K562 (cell line): ENCODE measurements at places on chromosomes 5 and 9.

GRCh38 chr5:55438998-55439397, 95.8 kb downstream of the PLPP1 start:
- no peak for DNase-seq

DNA sequence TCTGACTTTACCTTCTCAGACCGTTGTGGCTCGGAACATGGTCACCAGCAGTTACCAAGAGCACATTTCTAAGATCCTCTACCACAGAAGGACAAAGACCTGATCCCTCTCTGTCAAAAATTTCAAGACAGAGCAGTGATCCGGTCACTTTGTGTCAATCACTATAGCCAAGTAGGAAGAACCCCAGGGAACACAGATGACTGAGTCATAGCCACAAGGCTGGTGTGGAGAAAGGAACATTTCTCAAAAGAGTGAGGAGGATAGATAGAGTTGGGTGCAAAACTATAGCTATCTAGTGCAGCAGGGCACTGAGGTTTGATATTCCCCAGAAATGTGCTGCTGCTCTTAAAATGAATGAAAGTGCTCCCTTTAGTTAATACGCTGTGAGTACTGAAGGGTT, 130.7 kb upstream of the SMIM23 start:
- no peak for DNase-seq

DNA sequence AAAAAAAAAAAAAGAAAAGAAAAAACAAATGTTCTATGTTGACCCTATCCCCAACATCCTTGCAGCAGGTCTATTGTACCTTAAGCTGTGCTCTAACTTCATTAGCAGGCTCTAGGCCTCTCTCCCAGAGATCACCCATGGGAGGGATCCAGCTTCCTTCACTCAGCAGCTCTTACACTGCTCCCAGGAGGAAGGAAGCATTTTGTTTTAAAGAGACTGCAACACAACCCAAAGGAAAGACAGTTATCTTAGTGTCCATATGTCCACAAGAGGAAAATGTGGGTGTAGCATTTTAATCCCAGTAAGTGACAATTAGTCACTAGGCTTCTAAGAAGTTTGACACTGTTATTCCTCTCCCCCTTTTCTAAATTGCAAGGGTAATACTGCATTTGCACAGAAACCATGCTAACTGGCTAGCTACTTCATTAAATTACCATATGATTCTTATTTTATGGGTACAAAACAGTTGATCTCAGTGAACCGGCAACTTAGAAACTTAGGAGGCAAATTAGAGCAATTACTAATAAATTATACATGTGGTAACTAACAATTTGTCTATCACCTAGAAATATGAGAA, 58.8 kb downstream of the MARCHF3 start:
- DNase-seq = peak; percentile 84

- no peak for DNase-seq
These were observed 35.5 kb upstream of the ADAMTSL1 start for GRCh38 chr9:18438300-18438925.

DNA sequence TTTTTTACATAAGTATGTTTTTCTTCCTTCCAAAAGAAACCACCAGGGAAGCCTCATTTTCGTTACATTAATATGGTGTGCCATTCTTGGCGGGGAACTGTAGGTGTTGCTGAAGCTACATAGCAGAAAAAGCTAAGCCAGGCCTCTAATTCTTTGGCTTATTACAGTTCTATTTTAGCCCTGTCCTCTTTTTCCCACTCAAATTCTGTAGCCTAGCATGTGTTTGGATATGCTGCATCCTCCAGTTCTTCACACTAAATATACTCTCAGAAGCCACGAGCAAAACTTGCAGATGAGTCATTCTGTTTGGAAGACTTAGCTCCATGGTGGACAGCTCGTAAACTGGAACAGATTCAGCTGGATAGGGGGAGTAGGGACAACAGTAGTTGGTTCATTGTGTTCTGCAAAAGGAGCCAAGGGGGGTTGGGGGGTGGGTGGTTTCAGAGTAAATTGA, 369.4 kb downstream of the TMEM161B start:
- no peak for DNase-seq

GRCh38 chr5:140391312-140391711, 10.3 kb upstream of the ANKHD1 start:
- no peak for DNase-seq

DNA sequence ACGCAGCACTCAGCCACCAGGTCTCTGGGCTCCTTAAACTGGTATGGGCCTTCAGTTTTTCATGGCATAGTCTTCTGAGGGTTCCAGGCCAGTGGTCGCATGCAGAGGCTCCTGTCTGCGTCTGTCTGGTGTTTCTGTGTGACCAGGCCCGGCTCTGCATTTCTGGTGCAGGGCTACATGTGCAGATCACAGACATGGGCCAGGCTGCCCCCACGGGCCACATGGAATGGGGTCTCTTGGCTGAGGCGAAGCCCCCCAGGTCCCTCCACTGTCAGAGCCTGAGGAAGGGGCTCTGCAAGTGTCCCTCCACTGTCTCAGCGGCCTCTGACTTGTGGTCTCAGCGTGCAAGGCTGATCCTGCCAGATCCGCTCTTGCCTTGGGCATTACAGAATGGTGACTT, 15.6 kb upstream of the CARD19 start:
- no peak for DNase-seq

- DNase-seq = no peak
These were observed 144.1 kb downstream of the PLK2 start for GRCh38 chr5:58315794-58316193.

DNA sequence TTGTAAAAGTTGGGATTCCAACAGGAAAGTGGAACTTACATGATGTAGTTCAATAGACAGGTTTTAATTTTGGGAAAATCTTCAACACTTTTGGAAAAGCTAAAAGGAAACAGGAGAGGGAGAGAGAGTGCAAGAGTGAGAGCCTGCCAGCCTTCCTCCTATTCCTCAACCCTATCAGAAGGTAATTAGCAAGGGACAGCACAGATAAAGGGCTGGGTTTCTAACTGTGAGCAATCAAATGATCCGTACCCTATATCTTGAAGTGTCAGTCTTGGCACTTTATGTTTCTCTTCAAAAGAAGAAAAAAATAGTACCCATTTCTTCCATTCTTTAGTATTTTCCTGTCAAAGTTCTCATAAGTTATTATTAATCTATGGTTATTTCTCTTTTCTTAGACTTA, 79.4 kb downstream of the FER start:
- no peak for DNase-seq

DNA sequence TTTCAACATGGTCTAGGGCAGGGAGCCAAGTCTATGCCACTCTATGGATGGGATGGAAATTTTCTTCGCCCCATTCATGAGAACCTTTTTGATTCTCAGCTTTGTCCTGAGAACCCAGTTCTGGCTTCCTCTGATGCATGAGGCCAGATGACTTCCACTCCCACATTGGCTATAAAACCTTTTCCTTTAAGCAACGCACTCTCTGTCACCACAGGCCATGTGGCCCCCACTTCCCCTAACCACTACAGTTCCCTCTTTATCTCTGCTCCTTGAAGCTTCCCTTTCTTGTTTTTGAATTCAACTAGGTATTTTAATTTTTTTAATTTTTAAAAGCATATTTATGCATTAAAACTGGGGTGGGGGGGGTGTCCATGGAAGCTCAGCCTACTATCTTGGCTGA, 401.3 kb downstream of the ENC1 start:
- DNase-seq = no peak

- no peak for DNase-seq
These were observed 38.5 kb downstream of the CERT1 start for GRCh38 chr5:75472973-75473372.

DNA sequence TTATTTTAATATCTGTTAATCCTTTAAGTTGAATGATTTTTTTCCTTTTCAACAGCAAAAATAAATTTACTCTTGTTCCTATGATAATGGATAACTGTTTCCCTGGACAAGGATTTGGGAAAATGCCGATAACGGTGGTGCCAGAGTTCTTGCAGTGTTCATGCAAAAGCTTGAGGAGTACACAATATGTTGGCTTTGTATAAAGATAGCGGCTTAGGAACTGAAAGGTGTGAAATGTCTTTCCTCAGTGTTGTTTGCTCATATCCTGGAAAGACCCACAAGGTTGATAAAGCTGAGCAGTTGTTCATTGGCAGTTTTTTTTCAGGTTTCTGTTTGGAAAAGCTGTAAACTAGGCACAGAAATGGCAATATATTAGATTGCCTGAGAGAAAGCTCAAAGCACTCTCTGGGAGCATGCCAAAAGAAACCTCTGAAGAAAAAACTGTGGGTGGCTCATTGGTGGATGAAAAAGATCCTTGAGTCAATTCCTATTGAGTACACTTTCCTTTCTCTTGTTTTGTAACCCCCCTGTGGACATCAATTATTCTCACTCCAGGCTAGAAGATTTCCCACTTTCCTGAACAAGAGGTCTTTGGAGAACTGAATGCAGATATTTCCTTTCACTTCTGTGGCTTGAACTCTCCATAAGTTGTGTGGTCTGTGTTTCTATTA, 117.2 kb upstream of the RGMB start:
- DNase-seq = no peak

DNA sequence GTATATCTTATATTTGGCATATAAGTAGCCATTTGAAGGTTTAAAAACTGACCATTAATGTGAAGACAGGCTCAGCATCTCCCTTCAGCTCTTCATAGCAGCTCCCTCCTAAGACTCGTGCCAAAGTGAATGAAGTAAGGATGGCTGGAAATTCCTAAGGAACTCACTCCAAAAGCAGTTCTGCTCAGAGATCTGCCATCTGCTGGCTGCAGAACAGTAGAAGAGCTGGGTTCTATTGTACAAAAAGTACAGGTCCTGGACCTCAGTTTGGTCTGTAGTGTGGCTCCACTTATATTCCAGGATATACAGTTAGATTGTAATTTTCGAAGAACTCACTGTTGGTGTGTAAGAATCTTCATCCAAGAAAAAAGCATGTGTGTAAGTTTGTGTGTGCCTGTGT, 104.9 kb upstream of the RUSC2 start:
- no peak for DNase-seq

GRCh38 chr5:41995193-41995592, 70.1 kb downstream of the FBXO4 start:
- no peak for DNase-seq

DNA sequence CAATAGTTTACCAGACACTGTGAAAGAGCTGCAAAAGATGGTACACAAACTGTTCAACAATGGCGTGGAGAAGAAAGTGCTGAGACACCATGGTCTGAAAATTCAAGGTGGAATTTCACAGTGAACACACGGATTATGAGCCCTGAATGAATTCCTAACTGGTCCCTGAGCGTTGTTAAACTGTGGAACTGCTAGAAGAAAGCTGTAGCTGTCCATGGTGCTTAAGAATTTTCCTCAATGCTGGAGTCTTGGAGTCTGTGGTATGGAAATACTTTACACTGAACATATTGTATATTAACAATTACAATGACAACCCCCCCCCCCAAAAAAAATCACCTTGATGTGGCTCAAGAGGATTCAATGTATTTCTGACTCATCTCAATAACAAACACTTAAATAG, 68.5 kb downstream of the SLC24A2 start:
- no peak for DNase-seq

- DNase-seq = no peak
These were observed 80.4 kb downstream of the LHFPL2 start for GRCh38 chr5:78568212-78568611.

GRCh38 chr5:169950333-169950732, 30.0 kb downstream of the INSYN2B start:
- DNase-seq = no peak

DNA sequence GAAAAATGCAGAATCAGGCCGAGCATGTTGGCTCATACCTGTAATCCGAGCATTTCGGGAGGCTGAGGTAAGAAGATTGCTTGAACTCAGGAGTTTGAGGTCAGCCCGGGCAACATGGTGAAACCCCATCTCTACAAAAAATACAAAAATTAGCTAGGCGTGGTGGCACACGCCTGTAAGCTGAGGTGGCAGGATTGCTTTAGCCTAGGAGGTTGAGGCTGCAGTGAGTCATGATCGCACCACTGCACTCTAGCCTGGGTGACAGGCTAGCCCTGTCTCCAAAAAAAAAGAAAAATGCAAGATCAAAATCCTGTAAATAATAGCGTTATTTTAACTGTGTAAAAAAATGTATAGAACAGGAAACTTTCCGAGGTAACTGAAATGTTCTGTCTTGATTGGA, 39.4 kb downstream of the RNF44 start:
- no peak for DNase-seq

GRCh38 chr5:6755941-6756340, 42.7 kb downstream of the TENT4A start:
- DNase-seq = no peak

GRCh38 chr9:33131790-33132772, 35.1 kb downstream of the B4GALT1 start:
- no peak for DNase-seq

- DNase-seq = no peak
These were observed 22.8 kb upstream of the FUBP3 start for GRCh38 chr9:130556396-130557076.

GRCh38 chr5:73844165-73844564, 218.2 kb downstream of the ARHGEF28 start:
- DNase-seq = no peak

DNA sequence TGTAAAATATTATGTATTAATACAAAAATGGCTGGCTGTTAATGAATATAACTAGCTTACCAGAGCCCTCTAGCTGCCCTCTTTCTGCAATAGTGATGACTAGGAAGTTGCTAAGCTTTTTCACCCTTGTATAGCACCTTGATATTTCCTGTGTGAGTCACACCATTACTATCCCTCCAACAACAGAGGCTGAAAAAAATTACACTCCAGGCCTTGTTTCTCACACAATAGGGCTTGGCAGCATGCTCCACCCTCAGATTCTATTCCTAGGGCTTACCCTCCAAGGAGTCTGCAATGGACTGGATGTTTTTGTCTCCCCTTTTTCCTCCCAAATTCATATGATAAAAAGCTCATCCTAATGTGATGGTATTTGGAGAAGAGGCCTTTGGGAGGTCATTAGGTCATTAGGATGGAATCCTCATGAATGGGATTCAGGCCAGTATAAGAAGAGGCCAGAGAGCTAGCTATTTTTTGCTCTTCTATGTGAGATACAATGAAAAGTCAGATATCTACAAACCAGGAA, 184.6 kb upstream of the MAP1B start:
- no peak for DNase-seq

- DNase-seq = no peak
These were observed 69.7 kb downstream of the CARTPT start for GRCh38 chr5:71788794-71789193.

DNA sequence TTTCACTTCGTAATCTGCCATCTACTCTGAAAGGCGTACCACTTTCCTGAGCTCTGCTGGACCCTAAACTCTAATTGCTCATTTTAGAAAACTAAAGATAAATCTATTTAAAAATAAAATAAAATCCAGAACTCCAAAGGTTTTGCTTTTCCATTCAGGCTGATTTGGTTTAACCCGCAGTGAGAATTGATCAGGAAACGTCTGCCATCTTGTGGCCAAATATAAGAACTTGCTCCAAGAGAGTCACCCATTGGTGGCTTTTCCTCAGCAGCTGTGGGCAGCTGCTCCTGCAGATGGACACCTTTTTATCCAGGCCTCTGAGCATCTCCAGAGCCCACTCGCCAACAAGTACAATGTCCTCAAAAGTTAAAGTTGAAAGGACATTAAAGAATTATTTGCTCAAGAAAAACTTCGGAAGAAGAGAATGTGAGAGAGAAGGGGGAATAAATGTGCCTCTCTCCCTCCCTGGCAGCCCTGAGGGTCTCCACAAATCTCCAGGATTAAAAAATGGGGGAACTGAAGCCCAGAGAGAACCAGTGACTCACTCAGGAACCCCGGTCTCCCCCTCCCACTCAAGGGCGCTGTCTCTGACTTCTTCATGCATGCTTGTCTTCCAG, 4.1 kb downstream of the SAXO1 start:
- peak; percentile 56 for DNase-seq
